Fibroblast of gingiva (primary cell): ENCODE measurements at places on chromosomes 5 and 9.

DNA sequence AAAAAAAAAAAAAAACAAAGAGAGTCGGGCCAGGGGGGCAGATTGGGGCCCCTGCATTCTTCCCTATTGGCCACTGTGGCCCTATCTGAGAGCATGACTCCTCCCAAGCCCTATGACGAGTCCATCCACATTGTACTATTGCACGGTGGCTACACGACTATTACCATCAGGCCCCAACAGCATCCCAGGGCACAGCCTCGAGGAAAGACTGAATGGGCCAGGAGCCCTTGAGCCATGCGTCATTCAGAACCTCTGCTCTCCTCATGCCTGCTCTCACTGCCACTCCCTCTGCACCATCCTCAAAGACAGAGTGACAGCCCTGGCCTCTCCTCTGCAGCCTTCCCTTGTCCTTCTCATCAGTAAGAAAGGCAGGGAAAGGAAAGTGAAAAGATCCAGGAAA, 20.2 kb upstream of the ORM1 start:
- DNase-seq: no peak

DNA sequence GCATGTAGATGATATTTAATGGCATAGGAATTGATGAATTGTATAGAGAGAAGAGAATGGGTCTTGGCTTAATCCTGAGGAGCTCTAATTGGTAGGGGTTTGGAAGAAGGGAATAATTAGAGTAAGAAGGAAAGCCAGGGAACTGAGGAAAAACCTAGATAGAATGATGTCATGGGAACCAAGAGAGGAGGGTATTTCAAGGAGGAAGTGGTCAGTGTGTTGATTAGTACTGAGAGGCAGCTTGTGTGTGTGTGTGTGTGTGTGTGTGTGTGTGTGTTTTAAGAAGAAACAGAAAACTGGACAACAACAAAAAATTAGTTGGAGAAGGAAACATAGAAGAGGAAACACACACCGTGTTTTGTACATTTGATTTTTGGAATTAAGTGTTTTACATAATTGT, 42.8 kb downstream of the MAST4 start:
- no peak for DNase-seq

- DNase-seq: no peak
Measured at GRCh38 chr5:67515020-67515689, 318.6 kb upstream of the CD180 start.

- DNase-seq: no peak
Measured at GRCh38 chr9:4416467-4416866, 73.8 kb upstream of the SLC1A1 start.
